ENCODE measurements at places on chromosomes 3 and 15. TPM values are rescaled to one million over a fixed set of nuclear protein-coding genes. Genes with fewer than 3 reads are reported as not detected.

PHC3 gene
- 18.0 TPM for total RNA-seq

SHF gene
- total RNA-seq, result 1.4 TPM

KLHL6 gene
- 0.26 TPM for total RNA-seq

GOLGA6L4 gene
- 1.4 TPM for total RNA-seq

PDCD6IP gene
- 93.8 TPM for total RNA-seq

PSMD2 gene
- 624 TPM for total RNA-seq

MST1R gene
- 2.0 TPM for total RNA-seq

TFRC gene
- 85.3 TPM for total RNA-seq

ZNF80 gene
- not detected for total RNA-seq

EIF4E3 gene
- total RNA-seq, result 0.66 TPM

IL17RE gene
- 3.5 TPM for total RNA-seq

CNTN4 gene
- total RNA-seq, result not detected

Data from aortic smooth muscle cell (primary cell).